Liver (tissue), 10 donors: ENCODE measurements at places on chromosomes 3 and 15. TPM values are rescaled to one million over a fixed set of nuclear protein-coding genes. Genes with fewer than 3 reads are reported as not detected.
A peak's percentile ranks its signal among the peaks of the same experiment; 100 is the strongest.

The ASB14 gene
- total RNA-seq, result not detected

The C3orf20 gene
- 0.08 TPM for total RNA-seq

The NUSAP1 gene
- 149 TPM for total RNA-seq

The CD200 gene
- 0.25 TPM for total RNA-seq

The LRTM1 gene
- not detected for total RNA-seq

The MYO5A gene
- total RNA-seq, result 4.8 TPM

The RASA2 gene
- total RNA-seq, result 5.3 TPM

DNA sequence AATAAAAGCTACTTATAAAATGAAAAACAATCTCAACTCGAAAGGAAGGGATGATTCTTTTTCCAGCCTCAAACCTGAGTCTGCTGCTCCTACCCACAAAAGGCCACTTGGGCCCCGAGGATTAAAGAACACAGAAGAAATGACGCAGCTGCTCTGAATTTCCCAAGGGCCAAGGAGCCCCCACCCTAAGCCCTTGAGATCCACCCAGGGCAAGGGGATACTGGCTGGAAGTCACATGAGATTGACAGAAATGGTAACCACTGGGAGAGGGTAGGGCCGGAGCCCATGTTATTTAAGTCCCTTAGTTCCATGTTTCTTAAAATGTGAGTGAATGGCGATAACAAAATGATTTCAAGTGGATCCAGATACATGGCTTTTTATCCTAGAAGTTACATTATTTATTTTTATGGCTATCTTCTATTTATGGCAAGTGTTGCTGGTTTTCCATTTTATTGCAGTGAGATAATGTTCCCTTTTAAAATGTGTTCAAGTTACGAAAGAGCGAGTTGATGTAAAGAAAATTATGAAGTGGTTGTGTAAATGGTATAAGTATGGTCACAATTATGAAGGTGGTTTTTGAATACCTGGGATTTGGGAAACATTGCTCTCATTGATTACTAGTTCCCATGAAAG lies 16.8 kb downstream of the IGDCC4 start:
- no peak for DNase-seq

DNA sequence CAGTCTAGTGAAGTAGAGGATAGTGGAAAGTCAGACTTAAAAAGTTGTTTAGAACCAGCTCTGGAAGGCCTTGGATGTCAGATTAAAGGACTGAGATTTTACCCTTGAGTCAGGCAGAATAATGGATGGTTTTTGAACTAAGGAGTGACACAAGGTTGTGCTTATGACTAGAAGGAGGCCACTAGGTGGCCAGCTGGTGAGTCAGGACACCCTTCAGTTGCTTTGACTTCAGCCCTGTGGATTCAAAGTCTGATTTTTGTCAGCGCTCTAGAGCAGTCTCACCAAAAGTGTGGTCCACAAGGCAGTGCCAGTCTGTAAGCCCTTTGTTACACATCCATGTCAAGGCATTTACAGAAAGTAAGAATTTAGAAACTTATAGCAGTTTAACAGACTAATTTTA lies 3.8 kb upstream of the GABPB1 start:
- DNase-seq, result no peak

- no peak for DNase-seq
Measured at GRCh38 chr3:160319322-160319721, 79.7 kb downstream of the IFT80 start.

DNA sequence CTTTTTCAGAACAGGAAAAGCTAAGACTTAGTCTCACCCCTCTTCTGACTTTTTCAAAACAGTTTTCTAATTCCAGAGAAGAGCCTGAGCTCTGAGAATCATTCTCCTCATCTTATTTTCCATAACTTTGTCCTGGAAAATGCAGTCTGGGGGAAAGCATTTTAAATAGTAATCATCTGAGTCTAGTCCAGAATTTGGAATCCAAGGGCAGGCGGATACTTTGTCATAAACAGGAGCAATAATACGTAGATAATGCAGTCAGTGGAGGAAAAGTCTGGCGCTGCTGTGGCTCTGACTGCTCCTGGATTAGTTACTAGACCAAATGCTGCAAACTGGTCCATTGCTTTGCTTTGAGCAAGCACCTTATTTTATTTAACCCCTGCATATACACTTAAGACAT lies 285.0 kb downstream of the THSD4 start:
- no peak for DNase-seq

DNA sequence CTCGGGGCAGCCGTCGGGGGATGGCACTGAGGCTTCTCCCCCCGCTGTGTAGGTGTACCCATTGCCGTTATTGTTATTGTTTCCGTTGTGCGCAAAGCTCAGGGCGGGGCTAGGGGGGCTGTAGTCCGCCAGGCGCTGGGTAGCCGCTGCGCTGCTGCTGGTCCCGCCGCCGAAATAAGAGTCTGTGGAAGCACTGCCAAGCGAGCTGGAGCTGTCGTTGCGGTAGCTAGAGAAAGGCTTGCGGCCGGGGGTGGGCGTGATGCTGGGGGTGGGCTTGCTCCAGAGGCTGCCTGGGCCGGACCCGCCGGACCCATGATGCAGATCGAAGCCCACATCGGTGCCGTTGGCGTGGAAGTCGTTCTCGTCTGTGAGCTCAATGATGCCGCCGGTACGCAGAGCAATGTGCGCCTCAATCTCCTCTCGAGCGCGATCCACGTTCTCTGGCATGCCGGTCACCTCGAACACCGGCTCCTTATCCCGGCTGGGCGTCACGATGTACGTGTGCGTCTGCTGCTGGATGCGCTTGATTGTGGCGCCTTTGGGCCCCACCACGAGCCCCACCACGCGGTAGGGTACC lies 1.9 kb downstream of the MEX3B start:
- DNase-seq, result no peak

GRCh38 chr3:56188201-56188600 lies 280.1 kb downstream of the ERC2 start:
- DNase-seq, result no peak

DNA sequence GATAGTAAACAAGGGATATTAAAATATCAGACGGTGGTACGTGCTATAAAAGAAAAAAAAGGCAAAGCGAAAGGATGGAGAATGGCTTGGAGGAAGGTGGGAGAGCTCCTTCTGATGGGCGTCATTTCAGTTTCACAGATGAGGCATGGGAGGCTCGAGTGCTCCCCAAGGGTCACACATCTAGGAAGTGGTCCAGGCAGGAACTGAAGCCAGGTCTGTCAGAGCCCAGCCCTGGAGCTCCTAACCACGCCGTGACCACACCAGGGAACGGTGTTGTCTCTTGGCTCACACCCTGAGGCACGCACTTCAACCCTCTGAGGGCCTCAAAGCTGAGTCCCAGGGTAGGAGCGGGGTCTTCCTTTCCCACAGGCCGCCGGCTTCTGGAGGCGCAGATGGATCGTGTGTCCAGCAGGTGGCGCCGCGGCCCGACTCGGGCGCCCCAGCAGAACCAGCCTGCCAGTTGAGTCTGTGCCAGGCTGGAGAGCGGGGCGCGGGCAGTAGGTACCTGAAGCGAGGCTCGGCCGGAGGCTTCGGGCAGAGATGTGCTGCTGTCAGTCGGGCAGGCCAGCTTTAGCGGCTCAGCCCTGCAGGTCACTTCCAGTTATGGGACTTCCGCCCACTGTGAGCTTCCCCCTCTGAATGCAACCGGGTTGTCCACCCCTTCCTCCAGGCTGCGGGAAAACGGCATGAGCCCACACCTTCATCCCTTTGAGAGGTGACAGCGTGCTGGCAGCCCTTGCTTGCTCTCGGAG lies 68.1 kb downstream of the SLC6A1 start:
- peak; percentile 54 for DNase-seq

- no peak for DNase-seq
Measured at GRCh38 chr15:78065284-78065872, 12.1 kb downstream of the TBC1D2B start.

DNA sequence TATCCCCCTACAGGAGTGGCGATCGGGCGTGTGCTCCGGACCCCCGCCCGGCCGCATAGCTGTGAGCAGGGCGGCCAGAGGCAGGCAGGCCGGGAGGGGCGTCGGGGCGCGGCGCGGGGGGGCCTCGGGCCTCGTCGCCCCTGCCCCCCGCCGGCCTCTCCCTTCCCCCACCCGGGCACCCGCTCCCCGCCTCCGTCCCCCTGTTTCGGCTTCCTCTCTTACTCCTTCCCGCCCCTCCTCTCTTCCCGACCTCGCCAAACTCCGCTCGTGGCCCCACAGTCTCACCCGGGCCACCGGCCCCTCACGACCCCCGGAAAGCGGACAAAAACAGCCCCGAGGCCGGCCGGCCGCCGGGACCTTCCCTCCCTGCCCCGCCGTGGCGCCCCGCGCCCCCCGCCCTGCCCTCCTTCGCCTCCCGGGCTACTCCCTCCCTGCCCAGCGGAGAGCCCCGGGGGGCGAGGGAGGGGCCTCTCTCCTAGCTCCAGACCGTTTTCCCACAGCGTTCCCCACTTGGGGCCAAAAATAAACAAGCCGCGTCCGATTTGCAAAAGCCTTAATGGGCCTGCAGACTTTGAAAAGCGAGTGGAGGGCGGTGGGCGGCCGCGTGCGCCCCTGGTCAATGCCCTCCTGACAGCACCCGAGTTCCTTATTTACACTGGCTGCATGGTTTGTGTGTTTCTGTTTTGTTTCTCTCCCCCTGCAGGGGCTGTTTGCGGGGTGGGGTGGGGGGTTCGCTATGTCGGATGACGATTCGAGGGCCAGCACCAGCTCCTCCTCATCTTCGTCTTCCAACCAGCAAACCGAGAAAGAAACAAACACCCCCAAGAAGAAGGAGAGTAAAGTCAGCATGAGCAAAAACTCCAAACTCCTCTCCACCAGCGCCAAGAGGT lies 1.0 kb downstream of the UBE2E1 start:
- peak; percentile 43 for DNase-seq

DNA sequence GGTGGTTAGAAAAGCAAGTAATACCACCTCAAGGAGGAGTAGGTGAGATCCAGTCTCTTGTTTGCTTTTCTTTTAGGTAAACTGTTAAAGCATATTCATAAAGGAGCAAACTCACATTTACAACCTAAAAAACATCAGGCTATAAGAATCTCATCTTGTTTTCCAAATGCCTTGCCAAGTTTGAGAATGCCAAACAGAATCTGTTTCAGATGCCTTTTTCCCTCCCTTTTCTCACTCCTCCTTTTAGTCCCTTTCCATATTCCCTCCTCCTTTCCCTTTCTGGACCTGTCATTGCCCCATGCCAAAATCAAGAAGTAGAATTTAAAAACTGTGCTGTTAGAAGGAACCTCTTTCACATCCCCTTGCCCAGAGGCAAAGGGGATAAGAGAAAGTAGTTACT lies 140.3 kb downstream of the ARPP21 start:
- DNase-seq, result no peak

DNA sequence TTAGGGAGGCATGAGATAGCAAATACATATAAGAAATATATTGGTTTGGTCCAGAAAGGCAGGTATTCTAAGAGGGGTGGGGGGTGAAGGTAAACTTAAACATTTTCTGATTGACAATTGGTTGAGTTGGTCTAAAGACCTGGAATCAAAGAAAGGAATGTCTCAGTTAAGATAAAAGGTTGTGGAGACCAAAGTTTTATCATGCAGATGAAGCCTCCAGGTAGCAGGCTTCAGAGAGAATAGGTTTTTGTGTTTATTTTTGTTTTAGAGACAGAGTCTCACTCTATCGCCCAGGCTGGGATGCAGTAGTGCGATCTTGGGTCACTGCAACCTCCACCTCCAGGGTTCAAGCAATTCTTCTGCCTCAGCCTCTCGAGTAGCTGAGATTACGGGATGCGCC lies 80.5 kb downstream of the NPAP1 start:
- DNase-seq, result no peak

DNA sequence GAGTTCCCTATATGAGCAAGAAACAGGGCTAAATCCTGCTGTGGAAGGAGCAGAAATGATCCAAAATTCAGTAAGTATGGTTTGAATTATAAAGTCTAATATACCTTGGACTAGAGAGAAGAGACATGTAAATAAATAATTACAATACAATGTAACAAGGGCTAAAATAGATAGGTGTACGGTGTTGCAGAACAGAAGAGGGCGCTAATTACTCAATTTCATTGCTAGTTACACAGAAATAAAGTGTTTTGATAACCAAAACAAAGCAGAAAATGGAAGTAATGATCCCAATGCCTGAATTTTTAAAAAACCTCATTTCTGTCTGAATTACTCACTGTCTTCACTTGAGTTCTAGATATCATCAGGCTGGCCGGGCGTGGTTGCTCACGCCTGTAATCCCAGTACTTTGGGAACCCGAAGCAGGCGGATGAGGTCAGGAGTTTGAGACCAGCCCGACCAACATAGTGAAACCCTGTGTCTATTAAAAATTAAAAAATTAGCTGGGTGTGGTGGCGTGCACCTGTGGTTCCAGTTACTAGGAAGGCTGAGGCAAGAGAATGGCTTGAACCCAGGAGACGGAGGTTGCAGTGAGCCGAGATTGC lies 8.3 kb upstream of the PLCH1 start:
- no peak for DNase-seq

- no peak for DNase-seq
Measured at GRCh38 chr3:125386811-125387210, 11.7 kb upstream of the ZNF148 start.

- DNase-seq, result no peak
Measured at GRCh38 chr15:52115598-52116427, 3.2 kb upstream of the BCL2L10 start.

GRCh38 chr3:150105886-150106612 lies 135.4 kb upstream of the PFN2 start:
- DNase-seq, result no peak

DNA sequence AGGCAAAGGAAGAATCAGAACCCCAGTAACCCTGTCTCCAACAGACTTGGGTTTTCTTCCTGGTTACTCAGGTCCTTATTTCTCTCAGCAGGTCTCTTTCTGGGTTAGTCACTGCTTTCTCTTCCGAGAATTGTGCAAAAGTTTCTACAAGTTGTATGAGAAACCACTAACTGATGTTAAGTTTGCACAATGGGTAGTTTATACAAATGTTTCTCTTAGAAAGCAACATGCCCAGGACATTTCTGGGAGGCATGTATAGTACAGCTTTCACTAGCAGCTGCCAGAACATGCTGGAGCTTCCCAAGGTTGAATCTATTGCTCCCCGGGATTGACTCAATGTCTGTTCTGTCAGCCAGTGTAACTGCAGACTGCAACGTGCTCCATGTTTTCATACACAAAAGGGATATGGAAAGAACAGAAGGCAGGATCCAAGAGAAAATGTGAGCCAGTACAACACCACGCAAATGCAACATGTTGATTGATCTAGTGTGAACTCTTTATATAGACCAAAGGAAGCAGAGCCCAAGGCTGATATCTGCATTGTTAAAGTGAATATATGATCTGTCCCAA lies 887.8 kb downstream of the MCTP2 start:
- no peak for DNase-seq

DNA sequence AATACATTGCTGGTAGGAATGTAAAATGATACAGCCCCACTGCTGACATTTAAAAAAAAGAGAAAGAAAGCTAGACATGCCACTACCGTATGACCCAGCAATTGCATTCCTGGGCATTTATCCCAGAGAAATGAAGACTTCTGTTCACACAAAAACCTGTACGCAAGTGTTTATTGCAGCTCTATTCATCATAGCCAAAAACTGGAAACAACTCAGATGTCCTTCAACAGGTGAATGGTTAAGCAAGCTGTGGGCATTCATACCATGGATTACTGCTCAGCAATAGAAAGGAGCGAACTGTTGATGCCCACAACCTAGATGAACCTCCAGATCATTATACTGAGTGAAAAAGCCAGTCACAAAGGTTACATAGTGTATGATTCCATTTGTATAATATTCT lies 132.5 kb downstream of the MAP2K5 start:
- no peak for DNase-seq

- DNase-seq, result no peak
Measured at GRCh38 chr3:153855772-153856171, 265.4 kb upstream of the ARHGEF26 start.

- no peak for DNase-seq
Measured at GRCh38 chr3:8730656-8731055, 2.9 kb upstream of the CAV3 start.
